Stimulated activated naive B cell treated with anti-CD40 and anti-IgM and Interleukin-4, amounts not matched to agents 10 μg/mL and 1 μg/mL and 100 μg/mL, for 72 hours (primary cell): ENCODE measurements at places on chromosomes 2 and 18.

- DNase-seq, result no peak
These were observed 1.3 kb downstream of the DUSP28 start for GRCh38 chr2:240561325-240561971.

- DNase-seq, result no peak
These were observed 14.5 kb downstream of the OLA1 start for GRCh38 chr2:174233771-174234275.

DNA sequence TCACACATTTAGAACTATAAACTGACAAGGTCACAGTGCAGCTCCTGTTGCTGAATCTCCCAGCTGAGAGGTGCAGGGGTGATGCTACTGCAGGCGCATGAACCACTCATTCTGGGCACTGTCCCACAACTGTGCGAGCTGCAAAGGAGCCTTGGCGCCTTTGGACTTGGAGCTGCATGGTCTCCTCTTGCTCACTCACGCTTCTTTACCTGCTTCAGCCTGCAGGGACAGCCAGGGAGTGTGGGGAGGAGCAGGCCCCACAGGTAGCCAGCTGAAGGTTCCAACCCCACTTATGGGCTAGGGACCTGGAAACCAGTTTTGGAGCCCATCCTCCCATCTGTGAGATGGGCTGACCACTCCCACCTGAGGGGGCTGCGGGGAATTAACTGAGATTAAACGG, 75.0 kb downstream of the UXS1 start:
- no peak for DNase-seq

DNA sequence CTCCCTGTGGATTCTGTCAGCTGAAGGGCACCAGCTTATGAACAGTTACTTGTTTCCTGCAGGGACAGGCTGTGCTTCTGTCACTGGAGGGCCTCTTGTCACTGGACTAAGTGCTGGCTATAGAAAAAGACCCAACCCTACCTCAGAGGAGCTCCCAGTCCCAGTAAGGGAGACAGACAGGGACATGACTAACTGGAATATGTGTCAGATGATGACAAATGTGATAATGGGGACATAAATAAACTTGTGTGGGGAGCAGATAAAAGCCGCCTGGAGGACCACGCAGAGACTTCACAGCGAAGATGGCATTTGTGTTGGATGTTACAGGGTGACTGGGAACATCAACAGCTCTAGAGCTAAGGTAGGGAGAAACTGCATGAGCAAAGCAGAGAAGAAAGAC, 95.0 kb downstream of the MAPRE2 start:
- no peak for DNase-seq

GRCh38 chr2:205741256-205741978, 59.1 kb downstream of the NRP2 start:
- no peak for DNase-seq

DNA sequence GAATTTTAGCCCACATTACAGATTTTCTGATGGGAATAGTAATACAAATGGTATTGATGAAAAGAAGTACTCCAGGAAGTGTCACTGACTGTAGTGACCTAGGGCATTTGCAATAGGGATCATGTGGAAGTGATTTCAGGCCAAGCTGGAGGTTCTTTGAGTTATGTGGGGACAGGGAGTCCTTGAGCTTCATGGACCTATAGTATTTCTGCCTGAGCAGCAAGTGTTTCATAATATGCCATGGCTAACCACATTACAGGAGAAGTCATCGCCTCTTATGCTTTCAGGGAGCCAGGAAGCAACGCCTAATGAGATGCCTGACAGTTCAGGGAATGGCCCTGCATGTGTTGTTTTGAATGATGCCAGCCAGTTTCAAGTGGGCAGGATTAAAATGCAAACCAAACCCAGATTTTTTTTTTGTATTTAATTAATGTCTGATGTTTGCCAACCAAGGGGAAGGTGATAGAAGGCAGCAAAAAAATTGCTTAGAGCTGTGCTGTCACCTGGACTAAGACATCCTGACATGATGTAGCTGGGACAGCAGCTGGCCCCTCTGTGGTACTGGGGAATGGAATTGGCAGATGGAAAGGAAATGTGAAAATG, 109.5 kb downstream of the RAPGEF4 start:
- no peak for DNase-seq

- DNase-seq, result no peak
These were observed 139.6 kb upstream of the RAB12 start for GRCh38 chr18:8469544-8470130.

- no peak for DNase-seq
These were observed 2.1 kb downstream of the TTC39C start for GRCh38 chr18:24016643-24017042.
